ENCODE measurements at places on chromosomes 7 and 10.

DNA sequence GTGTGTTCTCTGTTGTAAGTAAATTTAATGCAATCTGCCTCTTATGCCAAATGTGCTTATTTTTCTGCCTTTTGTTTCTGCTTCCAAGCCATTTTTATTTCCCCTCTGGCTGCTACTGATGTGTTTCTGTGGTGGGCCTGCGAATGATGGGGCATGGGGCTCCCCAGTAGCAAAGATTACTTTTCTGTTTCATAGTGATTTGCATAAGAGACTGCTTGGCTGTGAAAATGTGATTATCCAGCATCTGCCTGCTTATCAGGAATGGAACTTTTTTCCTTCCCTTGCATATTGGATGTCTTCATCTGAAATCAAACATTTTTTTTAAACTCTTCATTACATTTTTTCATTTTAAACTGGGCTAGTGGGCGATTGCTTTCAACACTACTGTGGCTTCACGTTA is 57.7 kb upstream of the BTBD16 start:
- DNase-seq = no peak

DNA sequence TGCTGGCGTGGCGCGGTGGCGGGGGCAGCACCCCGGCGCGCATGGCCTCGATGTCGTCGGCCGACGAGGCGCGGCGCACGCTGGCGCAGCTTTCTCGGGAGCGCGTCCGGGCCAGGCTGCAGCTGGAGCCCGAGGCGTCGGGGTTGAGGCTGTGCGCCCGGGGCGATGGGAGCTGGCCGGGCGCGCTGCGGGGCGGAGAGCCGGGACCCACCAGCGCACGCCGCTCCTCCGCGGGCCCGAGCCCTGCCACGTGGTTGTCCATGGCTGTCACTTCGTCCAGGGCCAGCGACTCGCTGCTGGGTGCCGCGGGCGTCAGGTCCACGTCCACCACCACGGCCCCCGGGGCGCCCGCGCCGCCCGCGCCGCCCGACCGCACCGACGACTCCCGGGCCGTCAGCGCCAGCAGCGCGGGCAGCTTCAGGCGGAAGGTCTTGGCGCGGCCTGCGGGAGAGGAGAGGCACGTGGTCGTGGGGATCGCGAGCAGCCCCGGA is 20.0 kb downstream of the KCNH2 start:
- DNase-seq = no peak

DNA sequence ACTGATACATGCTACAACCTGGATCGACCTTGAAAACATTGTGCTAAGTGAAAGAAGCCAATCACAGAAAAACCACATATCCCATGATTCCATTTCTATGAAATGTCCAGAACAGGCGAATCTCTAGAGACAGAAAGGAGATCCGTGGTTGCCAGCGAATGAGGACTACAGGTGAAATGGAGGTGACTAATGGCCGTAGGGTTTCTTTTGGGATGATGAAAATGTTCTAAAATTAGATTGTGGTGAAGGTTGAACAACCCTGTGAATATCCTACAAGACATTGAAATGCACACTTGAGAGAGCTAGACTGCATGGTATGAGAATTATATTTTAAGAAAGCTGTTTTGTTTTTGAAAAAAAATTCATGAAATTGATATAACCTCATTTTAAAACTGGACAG is 188.5 kb upstream of the PLXNA4 start:
- DNase-seq = no peak

GRCh38 chr10:93568105-93568390 is 1.6 kb downstream of the FFAR4 start:
- DNase-seq = no peak

GRCh38 chr7:139153832-139154231 is 44.3 kb upstream of the ZC3HAV1 start:
- peak; percentile 82 for DNase-seq

DNA sequence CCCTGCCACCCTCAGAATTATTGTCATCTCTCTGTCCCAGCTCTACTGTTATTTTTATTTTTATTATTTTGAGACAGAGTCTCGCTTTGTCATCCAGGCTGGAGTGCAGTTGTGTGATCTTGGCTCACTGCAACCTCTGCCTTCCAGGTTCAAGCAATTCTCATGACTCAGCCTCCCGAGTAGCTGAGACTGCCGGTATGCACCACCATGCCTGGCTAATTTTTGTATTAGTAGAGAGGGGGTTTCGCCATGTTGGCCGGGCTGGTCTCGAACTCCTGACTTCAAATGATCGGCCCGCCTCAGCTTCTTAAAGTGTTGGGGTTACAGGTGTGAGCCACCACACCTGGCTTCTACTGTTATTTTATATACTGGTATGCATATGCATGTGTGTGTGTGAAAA is 11.0 kb downstream of the CALHM2 start:
- DNase-seq = peak; percentile 47

- no peak for DNase-seq
Measured at GRCh38 chr7:131521651-131522163, 34.7 kb downstream of the PODXL start.

GRCh38 chr7:134154581-134155130 is 27.5 kb downstream of the LRGUK start:
- DNase-seq = no peak

- no peak for DNase-seq
Measured at GRCh38 chr7:154415709-154416399, 363.7 kb downstream of the DPP6 start.

DNA sequence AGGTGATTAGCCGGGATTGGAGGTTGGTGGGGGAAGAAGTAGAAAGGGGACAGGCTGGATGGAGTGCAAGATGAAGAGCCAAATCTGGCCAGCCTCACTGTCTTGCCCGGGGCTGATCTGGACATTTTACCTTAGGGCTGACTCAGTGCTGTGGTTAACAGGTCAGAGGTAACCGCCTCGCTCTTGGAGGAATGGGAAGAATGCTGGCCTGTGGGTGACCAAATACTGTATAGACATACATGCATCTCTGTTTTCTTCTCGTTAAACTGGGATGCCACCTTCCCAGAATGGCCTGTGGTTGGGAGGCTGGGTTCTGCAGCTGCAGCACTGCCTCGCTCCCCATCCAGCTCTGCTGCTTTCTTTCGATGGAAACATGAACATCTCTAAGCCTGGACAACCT is 120.0 kb downstream of the SEC23IP start:
- DNase-seq = no peak

DNA sequence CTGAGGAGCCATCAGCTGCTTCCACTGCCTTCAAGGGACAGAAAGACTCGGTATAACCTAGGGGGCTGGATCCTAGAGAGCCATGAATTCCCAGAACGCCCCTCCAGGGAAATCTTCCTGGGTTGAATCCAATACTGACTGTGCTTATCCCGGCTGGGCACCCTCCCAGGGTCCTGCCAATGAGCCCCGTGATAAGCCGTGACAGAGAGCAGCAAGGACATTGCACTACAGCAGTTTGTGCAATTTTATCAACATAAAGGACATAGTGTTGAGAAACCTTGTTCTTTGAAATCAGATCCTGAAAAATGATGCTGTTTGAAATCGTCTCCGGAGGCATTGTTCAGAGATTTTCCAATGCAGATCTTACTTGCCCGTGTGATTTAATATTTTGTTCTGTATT is 18.8 kb downstream of the AKR1B1 start:
- DNase-seq = peak; percentile 35

DNA sequence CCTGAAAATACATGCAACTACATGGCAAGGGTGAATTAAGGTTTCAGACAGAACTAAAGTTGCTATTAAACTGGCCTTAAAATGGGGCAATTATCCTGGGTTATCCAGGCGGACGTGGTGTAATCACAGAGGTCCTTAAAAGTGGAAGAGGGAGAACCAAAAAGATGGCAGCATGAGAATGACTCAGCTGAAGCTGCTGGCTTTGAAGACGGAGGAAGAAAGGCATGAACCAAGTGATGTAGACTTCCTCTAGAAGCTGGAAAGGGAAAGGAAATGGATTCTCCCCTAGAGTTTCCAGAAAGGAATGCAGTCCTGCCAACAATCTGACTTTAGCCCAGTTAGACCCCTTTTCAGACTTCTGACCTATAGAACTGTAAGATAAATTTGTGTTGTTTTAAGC is 27.0 kb upstream of the UBN2 start:
- peak; percentile 12 for DNase-seq

GRCh38 chr10:123766012-123766411 is 99.9 kb downstream of the GPR26 start:
- DNase-seq = no peak

- DNase-seq = no peak
Measured at GRCh38 chr10:61329854-61330253, 123.3 kb downstream of the TMEM26 start.

- no peak for DNase-seq
Measured at GRCh38 chr10:100469756-100470155, 6.9 kb downstream of the WNT8B start.

GRCh38 chr7:41877118-41877517 is 174.2 kb upstream of the INHBA start:
- DNase-seq = no peak

DNA sequence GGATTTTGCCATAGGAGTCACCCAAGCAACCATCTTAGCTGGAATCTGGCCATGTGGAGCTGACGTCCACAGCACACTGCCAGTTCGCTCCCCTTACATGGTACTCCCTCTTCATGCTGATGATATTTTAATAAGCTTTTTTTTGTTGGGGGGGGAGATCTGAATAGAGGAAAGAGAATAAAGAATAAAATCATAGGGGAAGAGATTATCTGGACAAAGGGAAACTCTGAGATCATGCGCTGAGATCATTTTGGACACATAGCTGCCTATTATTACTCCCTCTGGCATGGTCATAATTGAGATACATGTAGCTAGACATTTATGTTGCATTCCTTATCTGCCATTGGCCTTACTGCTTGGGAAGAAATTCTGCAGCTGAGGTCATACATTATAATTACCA is 282.7 kb downstream of the HTR7 start:
- no peak for DNase-seq

- peak; percentile 36 for DNase-seq
Measured at GRCh38 chr7:133300811-133301210, 47.9 kb downstream of the EXOC4 start.

- no peak for DNase-seq
Measured at GRCh38 chr7:45601816-45602540, 27.8 kb downstream of the ADCY1 start.

GRCh38 chr7:30797176-30798040 is 26.2 kb downstream of the MINDY4 start:
- DNase-seq = no peak

- DNase-seq = no peak
Measured at GRCh38 chr7:28979776-28980175, 21.6 kb upstream of the TRIL start.

DNA sequence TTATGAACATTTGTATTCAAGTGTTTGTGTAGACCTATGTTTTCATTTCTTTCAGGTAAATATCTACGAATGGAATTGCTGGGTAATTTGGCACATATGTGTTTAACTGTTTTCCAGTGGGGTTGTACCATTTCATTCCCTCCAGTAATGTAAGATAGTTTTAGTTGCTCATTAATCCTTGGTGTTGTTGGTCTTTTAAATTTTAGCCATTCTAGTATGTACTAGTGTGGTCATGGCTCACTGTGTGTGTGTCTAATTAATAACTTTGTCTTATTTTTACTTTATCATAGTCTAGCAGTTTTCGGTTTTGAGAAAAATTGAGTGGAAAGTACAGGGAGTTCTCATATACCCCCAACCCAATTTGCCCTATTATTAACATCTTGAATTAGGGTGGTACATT is 278.8 kb downstream of the CAMK1D start:
- DNase-seq = no peak

DNA sequence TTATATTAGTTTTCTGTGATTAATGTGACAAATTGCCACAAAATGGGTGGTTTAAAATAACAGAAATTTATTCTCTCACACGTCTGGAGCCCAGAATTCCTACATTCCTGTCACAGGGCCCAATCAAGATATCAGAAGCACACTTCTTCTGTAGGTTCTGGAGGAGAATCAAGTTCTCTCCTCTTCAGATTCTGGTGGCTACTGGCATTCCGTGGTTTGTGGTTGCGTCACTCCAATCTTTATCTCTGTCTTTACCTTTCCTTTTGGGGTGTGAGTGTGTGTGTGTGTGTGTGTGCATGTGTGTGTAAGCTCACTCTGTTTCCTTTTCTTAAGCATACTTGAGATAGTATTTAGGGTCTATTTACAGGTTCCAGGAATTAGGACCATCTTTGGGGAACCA is 115.5 kb upstream of the DKK1 start:
- DNase-seq = peak; percentile 37

GRCh38 chr10:49080071-49080470 is 35.3 kb downstream of the VSTM4 start:
- DNase-seq = peak; percentile 59

GRCh38 chr7:121431996-121432395 is 35.9 kb upstream of the FAM3C start:
- DNase-seq = no peak

DNA sequence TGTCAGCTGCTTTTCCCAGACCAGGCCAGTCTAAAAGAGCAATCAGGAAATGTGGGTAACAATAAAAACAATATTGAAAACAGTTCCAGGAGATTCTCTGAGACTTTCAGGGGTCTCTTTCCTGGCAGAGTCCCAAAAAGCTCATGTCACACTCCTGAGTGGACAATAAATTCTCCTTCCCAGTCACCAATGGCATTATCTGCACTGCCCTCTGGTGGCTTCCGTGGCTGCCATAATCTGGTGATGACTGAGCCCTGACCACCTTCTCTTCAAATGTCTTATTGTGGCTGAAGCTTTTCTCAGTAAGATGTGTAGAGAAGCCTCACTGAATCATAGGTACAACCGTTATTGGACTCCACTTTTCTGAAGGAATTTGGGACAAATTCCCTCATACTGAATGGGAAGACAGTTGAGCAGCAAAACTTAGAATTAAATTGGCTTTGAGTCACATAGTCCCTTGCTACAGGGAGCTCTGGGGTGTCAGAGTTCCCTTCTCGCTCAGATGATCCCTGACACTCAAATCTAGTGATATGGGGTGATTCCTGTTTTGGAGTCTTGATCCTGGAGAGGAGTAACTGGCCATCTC is 24.4 kb upstream of the ASAH2 start:
- DNase-seq = peak; percentile 47

- DNase-seq = no peak
Measured at GRCh38 chr7:5624386-5625365, 156.8 kb downstream of the RNF216 start.

DNA sequence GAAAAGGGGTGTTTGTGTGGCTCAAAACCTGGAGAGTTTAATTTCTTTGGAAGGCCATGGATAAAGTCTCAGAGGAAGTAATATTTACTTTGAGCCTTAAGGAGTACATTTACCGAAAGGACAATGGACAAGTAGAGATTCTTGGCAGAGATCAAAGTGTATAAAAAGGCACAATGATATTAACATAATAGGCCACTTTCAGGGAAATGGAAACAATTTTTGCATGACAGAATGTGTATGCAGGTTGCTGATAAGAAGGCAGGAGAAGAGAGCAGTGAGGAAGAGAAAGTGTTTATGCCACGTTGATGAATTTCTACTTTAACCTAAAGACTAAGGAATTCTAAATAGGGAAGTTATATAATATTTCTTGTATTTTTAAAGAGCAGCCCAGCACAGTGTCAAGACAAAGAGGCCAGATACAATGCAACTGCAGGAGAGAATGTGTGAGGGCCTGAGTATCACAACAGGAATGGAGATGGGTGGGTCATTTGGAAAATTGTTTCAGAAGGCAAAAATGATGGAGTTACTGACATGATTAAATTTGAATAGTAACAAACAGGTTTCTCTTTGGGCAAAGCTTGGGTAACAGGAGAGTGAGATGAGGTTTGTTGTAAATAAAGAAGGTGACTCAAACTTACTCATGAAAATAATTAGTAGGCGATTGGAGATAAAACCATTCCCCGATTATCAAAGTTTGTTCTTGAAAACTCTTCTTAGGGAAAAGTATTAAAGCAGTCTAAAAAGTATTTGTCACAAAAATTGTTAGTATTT is 84.1 kb downstream of the THSD7A start:
- no peak for DNase-seq

Measured in cardiac fibroblast (primary cell).